Stimulated activated CD8-positive, alpha-beta memory T cell treated with anti-CD3 and anti-CD28 coated beads, Interleukin-7, amount 100 ng/mL, for 24 hours (primary cell): ENCODE measurements at places on chromosomes 16 and 17.
A peak's percentile ranks its signal among the peaks of the same experiment; 100 is the strongest.

GRCh38 chr17:73546770-73547536 lies 97.3 kb downstream of the SDK2 start:
- DNase-seq, result no peak

GRCh38 chr16:12168074-12169000 lies 191.8 kb downstream of the SNX29 start:
- no peak for DNase-seq

DNA sequence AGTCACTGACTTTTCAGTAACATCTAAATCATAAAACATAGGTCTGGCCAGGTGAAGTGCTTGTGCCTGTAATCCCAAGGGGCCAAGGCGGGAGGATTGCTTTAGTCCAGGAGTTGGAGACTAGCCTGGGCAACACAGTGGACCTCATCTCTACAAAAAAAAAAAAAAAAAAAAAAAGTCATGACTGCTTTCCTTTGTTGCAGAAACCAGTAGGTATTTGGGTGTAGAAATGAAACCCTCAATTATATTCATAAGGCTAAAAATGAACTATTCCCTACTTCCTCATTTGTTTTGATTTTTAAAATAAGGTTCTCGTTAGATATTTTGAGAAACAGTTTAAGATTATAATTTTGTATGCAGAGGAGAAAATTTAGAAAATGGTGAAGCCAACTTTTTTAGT lies 26.0 kb downstream of the PITPNC1 start:
- DNase-seq, result no peak

DNA sequence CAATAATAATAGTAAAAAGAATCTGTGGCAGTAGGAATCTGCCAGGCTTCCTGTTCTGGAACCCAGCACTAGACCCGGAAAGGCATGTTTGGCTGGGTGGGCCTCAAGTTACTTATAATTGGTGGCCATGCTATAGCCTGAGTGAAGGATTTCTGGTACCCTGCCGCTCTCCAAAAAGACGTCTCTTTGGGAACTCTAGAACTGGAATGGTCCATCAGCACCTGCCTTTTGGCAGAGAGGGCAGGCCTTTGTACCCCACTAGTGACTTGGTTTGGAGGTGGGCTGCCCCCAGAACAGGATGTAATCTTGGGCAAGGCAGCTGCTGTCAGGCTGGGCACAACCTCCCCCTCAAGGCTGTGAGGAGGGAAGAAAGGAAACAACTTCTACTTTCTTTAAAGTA lies 29.3 kb upstream of the ST6GALNAC1 start:
- no peak for DNase-seq

DNA sequence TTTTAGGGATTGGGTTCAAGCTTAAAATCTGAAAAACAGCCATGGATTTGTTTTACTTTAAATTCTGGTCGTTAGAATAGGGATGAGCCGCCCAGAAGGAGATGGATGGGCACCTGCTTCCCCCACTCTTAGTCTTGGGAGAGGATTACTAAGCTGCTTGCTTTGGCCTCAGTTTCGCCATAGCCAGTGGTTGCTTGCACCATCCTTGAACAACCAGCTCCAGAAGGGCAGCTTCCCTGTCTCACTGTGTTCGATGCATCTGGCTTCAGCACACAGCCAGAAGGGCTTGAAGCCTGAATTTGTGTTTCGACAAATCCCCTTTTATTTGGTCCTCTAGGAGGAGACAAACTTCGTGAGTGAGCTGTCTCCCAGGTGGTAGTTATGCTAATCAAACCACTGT lies 7.1 kb downstream of the CYB5D2 start:
- DNase-seq, result no peak

DNA sequence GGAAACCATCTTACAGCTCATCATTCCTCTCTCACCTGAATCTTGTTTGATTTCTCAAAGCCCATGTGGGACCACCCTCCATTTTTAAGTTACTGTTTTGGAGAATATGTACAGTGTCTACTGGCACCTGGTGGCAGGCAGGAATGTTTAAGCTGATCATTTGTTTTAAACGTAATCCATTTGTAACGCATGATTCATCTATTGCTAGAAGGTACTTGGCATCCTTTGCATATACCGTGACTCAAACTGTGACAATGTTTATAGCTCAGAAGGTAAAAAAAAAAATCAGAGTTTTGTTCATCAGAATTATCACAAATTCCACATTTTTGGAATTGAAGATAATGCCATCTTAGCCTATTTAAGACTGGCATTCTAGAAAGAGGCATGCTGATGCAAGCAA lies 1007.5 kb upstream of the EEF2KMT start:
- DNase-seq, result no peak

DNA sequence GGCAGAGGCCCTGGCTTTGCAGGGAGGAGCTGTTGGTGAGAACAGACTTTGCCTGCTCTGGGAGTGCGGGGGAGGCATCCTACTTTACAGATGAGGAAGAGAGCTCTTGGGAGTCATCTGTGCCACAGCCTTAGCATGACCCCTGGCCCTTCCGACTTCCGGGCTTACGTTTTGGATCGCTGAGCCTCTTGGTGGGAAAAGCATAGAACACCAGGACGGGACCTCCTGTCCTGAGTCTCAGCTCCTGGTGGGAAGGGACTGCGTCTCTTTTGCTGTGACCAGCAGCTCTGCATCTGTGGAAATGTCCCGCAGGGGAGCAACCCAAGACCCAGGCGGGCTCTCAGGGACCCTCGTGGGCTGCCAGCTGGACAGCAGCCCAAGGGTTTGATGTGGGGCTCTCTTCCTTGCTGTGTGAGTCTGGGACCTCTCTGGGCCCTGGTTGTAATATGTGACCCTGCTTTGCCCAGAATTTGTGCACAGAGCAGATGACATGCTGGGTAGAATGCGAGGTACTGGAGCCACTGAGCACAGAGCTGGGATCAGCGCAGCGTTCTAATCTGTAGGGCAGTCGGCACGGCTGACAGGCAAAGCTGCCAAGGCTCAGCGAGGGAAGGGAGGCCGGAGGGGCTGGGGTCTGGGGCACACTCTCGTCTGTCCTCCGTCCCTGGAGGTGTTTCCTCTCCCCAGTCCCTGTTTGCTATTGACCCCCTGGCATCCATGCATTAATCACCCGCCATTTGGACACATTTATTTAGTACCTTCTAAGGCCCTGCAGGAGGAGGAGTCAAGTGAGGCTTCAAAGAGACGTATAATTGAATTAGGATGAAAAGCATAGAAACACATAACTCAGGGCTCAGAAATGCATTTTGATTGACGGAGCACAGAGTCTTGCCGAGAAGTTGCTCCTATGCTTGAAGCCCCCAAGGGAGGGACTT lies 64.0 kb downstream of the NT5M start:
- no peak for DNase-seq

- no peak for DNase-seq
Observed at GRCh38 chr17:73532421-73532901, 111.8 kb downstream of the SDK2 start.

DNA sequence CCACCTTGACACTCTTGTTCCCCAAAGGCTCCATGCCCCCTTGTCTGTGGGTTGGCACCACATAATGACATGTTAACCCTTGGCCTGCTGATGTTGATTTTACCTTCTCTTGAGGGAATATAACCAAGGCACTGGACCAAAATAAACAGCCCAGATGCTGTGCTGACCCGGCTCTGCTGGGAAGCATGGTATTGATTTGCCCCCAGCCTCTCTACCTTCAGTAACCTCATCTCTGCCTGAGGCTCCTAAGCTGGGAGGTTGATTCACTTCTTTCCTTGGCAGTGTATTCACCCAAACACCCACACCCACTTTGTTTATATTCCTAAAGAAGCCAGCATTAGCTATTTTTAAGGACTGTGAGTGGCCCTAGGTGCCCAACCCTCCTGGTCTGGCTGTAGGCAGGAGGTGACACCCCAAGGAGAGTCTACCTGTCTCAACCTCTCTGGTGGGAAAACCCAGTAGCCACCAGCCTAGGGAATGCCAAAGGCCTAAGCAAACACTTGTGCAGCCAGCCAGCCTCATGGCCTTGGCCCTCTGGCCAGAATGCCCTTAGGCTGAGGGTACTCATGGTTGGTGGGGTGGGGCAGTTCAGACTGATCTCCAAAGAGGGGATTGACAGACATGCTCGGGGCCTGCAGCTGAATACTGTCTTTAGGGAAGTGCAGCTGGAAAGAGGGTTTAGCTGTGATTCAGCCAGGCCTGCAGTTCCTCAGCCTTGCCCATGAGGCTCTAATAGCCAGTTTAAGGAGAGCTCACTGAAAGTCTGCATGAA lies 42.7 kb downstream of the GNAO1 start:
- no peak for DNase-seq

DNA sequence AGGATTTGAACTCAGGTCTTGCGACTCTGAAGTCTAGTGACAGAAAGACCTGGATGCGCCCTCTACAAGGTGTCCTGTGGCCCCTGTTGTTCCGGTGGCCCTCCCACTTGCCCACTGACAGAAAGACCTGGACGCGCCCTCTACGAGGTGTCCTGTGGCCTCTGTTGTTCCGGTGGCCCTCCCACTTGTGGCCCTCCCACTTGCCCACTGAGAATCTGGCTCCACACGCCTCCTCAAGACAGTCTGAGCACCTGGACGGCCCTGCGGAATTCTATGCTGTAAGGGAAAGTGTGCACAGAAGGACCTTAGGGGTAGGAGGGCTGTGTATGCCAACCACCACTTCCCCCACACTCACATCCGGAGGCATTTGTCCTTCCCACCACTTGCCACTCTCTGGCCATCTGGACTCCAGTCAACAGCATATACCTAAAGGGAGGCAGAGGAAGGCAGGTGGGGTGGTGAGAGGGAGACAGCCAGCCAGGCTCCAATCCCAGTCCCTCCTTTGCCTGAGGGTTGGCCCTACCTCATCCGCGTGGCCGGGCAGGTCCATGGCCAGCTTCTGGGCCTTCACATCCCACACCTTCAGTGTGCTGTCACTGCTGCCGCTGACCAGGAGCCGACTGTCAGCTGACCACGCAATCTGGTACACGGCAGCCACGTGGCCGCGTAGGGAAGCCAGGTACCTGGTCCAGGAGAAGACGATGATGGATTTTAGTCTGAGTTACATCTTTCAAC lies 9.1 kb downstream of the NLE1 start:
- no peak for DNase-seq

DNA sequence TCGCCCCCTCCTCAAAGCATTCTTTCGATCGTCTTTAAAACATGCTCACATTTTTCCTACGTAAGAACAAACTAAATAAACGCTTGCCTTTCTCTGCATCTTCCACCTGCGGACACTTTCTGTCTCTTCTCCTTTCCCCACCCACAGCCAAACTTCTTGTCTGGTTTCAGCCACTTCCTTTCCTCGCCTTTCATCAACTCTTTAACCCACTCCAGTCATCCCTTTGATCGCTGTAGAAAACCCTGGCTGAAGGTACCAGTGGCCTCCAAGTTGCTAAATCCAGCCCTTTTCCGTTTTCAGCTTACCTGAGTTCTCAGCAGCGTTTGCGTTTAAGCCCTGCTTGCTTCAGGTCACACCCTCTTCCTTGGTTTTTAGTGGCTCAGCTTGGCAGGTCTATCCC lies 483 bp downstream of the RPA1 start:
- no peak for DNase-seq

GRCh38 chr17:45200701-45201100 lies 21.0 kb upstream of the FMNL1 start:
- no peak for DNase-seq

DNA sequence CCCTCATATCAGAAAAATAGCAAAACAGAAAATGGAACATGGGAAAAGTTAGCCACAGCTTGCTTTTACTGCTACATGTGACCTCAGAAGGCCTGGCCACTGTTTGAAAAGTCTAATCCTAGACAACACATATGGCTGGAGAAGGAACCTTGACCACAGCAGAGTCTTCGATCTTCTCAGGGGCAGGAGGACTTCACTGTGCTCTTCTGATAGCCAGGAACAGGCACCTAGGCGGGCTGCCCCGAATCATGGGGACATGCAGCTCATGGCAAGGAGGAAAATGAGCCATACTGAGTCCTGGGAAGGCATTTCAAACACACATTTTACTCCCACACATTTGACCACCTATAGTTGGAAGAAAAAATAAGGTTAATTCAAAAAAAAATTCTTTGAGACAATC lies 31.1 kb upstream of the ADORA2B start:
- no peak for DNase-seq

- DNase-seq, result no peak
Observed at GRCh38 chr16:11511328-11511727, 75.4 kb downstream of the LITAF start.

GRCh38 chr17:50361561-50362480 lies 11.2 kb downstream of the MRPL27 start:
- peak; percentile 17 for DNase-seq

GRCh38 chr17:80750263-80750662 lies 205.6 kb downstream of the RPTOR start:
- no peak for DNase-seq

DNA sequence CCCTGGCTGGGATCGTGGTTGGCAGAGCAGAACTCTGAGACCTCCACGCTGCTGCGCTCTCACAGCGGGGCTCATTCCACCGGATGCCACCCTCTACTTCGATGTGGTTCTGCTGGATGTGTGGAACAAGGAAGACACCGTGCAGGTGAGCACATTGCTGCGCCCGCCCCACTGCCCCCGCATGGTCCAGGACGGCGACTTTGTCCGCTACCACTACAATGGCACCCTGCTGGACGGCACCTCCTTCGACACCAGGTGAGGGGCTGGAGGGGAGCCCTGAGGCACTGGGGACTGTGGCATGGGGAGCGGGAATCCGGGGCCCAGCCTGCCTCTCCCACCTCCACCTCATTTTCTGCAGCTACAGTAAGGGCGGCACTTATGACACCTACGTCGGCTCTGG lies 5.2 kb downstream of the FKBP10 start:
- no peak for DNase-seq

DNA sequence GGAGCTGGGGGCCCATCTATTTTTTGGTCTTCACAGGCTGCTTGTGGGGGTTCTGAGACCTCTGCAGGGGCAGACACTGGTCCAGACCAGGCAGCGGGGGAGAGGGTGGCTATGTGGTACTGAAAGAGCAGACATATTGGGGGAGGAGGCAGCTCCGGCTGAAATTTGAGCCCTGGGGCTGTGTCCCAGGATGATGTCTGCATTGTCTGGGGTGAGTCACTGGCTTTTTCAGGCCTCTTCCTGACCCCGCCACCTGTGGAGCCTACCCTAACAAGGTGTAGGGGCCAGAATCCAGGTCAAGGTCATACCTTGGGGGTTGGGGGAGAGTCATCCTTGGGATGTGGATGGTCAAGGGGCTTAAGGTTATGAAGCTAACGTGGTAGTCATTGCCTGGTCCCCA lies 2.4 kb downstream of the CORO6 start:
- DNase-seq, result no peak

- DNase-seq, result no peak
Observed at GRCh38 chr16:53064081-53064578, 9.3 kb downstream of the CHD9 start.

- DNase-seq, result no peak
Observed at GRCh38 chr16:12567602-12568001, 236.1 kb downstream of the CPPED1 start.
